Activated T-helper 2 cell treated with anti-CD3 and anti-CD28 coated beads, Interferon-gamma antibody, Interleukin-2, Interleukin-4, amounts not matched to agents 10 μg/mL and 5 μg/mL and 100 μg/mL, durations not matched to agents 14 hours and 24 hours and 36 hours (primary cell): ENCODE measurements at places on chromosomes 6 and 20.

DNA sequence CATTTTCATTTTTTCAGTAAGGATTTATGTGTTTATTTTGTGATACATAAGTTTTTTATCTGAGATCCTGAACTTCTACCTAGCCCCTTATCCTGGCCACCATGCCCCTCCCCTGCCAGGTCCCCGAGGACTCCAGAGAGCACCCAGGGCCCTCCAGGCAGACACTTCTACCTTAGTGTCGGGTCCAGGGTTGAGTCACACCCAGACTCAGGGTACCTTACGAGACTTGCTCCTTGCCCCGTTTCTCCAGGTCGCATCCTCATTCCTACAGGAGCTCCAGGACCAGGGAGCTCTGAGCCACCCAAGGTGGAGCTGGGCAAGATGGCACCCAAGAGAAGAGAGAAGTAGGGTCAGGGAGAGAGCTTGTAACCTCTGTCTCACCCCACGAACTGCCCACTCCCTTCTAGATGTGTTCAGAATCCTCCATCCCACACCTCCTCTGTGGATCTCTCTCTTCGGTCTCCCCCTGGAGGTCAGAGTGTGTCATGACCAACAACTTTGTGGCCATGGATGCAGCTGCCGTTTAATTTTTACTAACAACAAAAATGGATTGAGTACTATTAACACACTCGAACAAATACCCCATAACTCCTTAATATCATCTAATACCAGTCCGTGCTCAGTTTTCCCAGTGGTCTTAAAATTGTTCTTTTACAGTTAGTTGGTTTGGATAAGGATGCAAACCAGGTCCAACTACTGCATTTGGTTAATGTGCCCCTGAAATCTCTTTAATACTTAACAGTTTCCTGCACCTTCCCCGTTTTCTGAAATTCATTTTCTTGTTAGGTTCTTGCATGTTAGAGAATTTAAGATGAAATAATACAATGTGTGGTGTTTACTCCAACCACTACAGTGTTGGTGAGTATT is 130.6 kb upstream of the INSM1 start:
- H3K27ac ChIP-seq: no peak overlapping the region
- H3K36me3 ChIP-seq: no peaks in the 10 kb centered on the region
- peaks cover 4% of the 10 kb centered on the region for H3K27me3 ChIP-seq
- no peak for DNase-seq
- H3K4me1 ChIP-seq: no peaks in the 10 kb centered on the region

GRCh38 chr20:62047666-62048345 is 17.9 kb downstream of the TAF4 start:
- no peaks in the 10 kb centered on the region for H3K27me3 ChIP-seq
- H3K4me1 ChIP-seq: peaks cover 2% of the 10 kb centered on the region
- DNase-seq: no peak
- no peak overlapping the region for H3K27ac ChIP-seq
- H3K4me3 ChIP-seq: no peak overlapping the region

GRCh38 chr20:62997417-62998035 is 9.2 kb downstream of the BHLHE23 start:
- H3K4me1 ChIP-seq: peaks cover 5% of the 10 kb centered on the region
- H3K27me3 ChIP-seq: peaks cover 37% of the 10 kb centered on the region
- H3K36me3 ChIP-seq: no peaks in the 10 kb centered on the region
- no peak overlapping the region for H3K27ac ChIP-seq
- DNase-seq: no peak

DNA sequence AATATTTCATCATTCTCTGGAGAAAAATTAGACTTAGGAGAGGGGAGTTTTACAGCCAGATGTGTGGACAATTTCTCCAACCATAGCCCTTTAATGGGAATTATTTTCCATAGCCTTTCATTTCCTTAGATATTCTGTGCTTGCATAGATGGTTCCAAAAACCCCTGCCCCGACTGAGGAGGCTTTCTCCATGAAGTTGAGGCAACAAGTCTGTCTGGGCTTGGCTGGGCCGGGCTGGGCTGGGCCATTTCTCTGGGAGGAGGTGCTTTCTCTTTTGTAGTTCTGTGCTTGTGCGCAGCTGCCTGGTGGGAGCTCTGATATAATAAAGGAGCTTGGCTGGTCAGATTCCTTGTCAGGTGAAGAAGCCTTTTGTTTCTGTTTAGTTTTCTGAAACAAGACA is 71.4 kb downstream of the SOBP start:
- H3K27ac ChIP-seq: no peak overlapping the region
- H3K4me1 ChIP-seq: no peaks in the 10 kb centered on the region
- H3K36me3 ChIP-seq: no peaks in the 10 kb centered on the region
- H3K4me3 ChIP-seq: no peak overlapping the region
- DNase-seq: no peak

- H3K27ac ChIP-seq: no peak overlapping the region
- H3K4me1 ChIP-seq: no peaks in the 10 kb centered on the region
- H3K27me3 ChIP-seq: peaks cover 24% of the 10 kb centered on the region
- no peak for DNase-seq
Observed at GRCh38 chr6:36559011-36559793, 11.9 kb upstream of the STK38 start.

- H3K4me3 ChIP-seq: no peak overlapping the region
- H3K36me3 ChIP-seq: no peaks in the 10 kb centered on the region
- no peaks in the 10 kb centered on the region for H3K4me1 ChIP-seq
Observed at GRCh38 chr6:113696960-113697359, 160.2 kb upstream of the MARCKS start.

DNA sequence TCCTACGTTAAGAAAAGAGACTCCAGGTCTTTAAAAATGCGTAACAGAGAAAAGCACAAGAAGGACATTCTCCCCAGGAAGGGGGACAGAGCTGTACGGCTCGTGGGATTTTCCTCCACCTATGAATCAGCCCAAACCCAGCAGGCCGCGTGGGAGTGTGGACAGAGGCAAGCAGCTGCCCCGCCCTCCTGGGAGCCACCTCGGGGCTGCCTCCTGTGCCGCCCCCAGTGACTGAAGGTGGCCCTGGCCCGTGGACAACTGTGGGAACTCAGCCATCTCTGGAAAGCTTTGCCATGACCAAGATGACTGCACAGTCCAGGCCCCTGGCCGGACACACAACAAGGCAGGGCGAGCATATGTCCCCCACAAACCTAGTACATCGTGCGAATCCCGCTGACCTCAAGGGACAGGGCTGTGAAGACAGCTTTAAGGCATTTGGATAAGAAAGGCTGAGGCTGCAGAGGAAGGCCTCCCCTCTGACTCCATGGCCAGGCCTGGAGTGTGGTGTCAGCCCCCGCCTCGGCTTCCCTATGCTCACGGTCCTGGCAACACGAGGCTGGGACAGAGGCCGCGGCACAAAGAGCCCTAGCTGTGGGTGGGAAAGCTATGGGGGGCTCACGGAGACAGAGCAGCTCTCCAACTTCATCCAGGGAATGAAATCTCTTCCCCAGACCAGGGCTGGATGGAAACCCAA is 26.9 kb downstream of the PXDC1 start:
- no peaks in the 10 kb centered on the region for H3K27me3 ChIP-seq
- no peaks in the 10 kb centered on the region for H3K4me1 ChIP-seq
- no peak for DNase-seq
- no peak overlapping the region for H3K4me3 ChIP-seq

DNA sequence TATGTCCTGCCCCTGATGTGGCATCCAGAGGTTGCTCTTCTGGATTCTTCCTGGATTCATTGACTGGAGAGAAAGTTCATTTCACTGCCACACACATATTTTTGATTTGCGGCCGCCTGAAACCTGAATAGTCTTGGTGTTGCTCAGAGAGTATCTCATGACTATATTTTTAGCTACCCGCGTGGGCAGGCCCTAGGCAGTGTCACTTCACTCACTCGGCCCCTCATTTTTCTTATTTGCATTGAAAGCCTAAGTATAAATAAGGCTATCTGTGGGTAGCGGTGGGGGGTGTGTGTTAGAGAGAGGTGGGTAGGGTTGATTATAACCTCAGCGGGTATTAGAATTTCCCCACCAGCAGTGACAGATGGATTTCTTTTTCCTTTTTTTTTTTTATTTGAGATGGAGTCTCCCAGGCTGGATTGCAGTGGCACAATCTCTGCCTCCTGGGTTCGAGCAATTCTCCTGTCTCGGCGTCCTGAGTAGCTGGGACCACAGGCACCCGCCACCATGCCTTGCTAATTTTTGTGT is 113.5 kb downstream of the JARID2 start:
- H3K4me1 ChIP-seq: peaks cover 35% of the 10 kb centered on the region
- H3K36me3 ChIP-seq: peaks cover 40% of the 10 kb centered on the region
- H3K27me3 ChIP-seq: no peaks in the 10 kb centered on the region

- H3K4me3 ChIP-seq: no peak overlapping the region
- no peak for DNase-seq
- no peaks in the 10 kb centered on the region for H3K4me1 ChIP-seq
- H3K36me3 ChIP-seq: no peaks in the 10 kb centered on the region
- no peaks in the 10 kb centered on the region for H3K27me3 ChIP-seq
- H3K27ac ChIP-seq: no peak overlapping the region
Observed at GRCh38 chr6:98560418-98560817, 274.0 kb upstream of the POU3F2 start.

DNA sequence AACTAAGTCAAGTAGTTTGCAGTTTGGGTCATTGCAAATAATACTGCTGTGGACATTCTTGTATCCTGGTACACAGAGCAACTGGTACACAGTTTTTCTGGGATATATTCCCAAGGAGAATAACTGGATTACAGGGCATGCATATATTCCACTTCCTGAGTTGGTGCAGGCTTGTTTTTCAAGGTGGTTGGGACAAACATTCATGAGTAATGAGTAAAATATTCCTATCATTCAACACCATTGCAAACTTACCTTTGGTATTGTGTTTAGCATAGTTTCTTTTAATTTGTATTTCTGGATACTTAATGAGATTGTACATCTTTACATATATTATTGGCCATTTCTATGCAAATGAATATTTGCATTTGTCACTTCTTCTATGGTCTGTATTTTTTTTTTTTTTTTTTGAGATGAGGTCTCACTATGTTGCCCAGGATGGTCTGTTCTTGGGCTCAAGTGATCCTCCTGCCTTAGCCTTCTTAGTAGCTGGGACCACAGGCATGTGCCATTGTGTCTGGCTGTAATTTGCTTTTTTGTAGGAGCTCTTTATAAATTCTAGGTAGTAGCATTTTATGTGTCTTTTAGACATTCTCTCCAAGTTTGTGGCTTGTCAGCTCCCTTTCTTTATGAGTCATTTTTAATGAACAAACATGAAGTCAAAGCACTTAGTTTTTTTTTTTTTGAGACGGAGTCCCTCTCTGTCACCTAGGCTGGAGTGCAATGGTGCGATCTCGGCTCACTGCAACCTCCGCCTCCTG is 158.7 kb downstream of the SOX4 start:
- peaks cover 21% of the 10 kb centered on the region for H3K4me1 ChIP-seq
- H3K27me3 ChIP-seq: no peaks in the 10 kb centered on the region
- no peak overlapping the region for H3K4me3 ChIP-seq
- no peaks in the 10 kb centered on the region for H3K36me3 ChIP-seq
- no peak overlapping the region for H3K27ac ChIP-seq
- no peak for DNase-seq
